NCI-H460 (cell line): ENCODE measurements at places on chromosomes 7 and 10. TPM values are rescaled to one million over a fixed set of nuclear protein-coding genes. Genes with fewer than 3 reads are reported as not detected.

SGPL1 gene
- 48.3 and 65.3 TPM in 2 replicates for total RNA-seq

ABCC2 gene
- total RNA-seq: 191 and 232 TPM in 2 replicates

DNA sequence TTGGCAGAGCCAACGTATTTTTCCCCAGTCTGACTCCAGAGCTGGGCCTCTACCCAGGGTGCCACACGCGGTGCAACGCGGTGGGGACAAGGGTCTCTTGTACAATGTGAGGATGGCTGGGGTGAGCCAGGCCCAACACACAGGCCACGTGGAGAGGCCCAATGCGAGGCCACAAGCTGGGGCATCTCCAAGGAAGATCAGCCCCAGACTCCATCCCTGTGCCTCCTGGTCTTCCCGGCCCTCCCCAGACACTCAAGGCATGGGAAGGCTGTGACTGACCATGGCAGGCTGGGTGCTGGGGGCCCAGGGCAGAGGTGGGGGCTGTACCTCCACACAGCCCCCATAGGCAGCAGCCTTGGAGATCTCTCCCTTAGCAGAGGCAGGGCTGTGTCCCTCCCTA is 135.3 kb upstream of the FAM20C start:
- DNase-seq: no peak

DNA sequence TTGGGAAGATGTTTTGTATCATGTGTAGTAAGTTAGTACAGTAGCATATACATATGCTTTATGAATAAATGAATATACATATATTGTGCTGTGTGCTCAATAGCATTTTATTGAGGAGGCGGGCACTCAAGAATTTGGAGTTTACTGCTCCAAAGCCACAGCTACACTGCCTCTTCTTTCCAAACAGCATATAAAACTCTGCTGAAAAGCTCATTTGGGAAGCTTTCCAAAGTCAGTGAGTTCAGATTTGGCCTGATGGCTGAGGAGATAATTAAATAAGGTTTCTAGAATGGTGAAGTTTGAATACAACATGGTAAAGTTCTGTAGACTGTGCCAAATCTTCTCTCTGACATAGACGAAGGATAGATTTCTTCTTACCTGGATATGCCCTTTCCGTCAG is 29.8 kb downstream of the CDK1 start:
- DNase-seq: no peak

DNA sequence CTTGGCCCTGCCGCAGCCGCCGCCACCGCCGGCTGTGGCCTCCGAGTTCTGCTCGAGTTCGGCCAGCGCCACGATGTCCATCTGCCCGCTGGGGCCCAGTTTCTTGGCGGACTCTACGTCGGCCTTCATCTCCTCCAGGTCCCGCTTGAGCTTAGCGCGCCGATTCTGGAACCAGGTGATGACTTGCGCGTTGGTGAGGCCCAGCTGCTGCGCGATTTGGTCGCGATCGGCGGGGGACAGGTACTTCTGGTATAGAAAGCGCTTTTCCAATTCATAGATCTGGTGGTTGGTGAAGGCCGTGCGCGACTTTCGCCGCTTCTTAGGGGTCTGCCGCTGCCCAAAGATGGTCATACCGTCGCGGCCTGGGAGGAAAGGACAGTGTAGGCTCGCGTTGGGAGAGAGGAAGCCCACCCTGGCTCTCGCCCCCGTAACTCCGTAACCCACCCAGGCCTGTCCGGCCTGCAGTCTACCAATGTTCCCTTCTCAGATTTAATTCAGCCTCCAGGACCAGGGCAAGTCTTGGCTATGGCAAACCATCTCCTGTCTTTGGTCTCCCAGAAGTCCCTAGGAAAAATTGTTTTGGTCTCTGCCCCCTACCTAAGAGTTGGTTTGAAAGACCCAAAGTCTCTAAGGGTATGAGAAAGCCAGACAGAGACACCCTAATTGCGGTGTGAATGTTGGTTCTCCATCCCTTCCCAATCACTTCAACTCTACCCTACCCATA is 1.7 kb downstream of the LBX1 start:
- DNase-seq: no peak

DNA sequence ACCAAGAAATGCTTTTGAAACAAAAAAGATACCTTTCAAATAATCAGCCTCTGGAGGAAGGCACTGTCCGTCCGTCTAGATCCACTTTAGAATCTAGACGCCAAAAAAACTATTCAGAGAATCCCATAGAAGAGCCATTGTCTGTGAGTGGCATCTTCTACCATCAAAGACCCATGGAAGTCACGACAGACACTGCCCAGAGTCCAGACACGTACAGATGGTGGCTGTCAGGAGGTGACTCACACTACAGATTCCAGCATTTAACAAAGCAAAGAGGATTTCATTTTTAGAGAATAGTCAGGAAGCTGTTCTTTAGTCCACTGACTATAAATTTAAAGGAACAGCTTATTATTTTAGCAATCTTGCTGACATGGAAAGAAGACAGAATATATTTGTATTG is 11.7 kb downstream of the C1QL3 start:
- DNase-seq: no peak

PLA2G12B gene
- not detected in 2 replicates for total RNA-seq

GRCh38 chr10:28293236-28294168 is 9.4 kb downstream of the MPP7 start:
- DNase-seq: no peak

FAM171A1 gene
- total RNA-seq: 7.9 and 8.3 TPM in 2 replicates

MUC12 gene
- total RNA-seq: 0.30 TPM in 1 of 2 replicates, not detected in the other

TAS2R4 gene
- total RNA-seq: 1.2 and 1.3 TPM in 2 replicates

DNA sequence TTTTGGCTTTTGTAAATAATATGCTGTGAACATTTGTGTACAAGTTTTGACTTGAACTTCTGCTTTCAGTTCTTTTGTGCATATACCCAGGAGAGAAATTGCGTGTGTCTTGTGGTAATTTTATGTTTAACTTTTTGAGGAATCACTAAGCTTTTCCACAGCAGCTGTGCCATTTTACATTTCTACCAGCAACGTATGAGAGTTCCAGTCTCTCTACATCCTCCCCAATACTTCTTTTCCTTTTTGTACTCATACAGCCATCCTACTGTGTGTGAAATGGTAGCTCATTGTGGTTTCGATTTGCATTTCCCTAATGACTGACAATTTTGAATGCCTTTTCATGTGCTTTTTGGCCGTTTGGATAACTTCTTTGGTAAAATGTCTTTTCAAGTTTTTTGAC is 66.3 kb upstream of the INHBA start:
- no peak for DNase-seq

DNA sequence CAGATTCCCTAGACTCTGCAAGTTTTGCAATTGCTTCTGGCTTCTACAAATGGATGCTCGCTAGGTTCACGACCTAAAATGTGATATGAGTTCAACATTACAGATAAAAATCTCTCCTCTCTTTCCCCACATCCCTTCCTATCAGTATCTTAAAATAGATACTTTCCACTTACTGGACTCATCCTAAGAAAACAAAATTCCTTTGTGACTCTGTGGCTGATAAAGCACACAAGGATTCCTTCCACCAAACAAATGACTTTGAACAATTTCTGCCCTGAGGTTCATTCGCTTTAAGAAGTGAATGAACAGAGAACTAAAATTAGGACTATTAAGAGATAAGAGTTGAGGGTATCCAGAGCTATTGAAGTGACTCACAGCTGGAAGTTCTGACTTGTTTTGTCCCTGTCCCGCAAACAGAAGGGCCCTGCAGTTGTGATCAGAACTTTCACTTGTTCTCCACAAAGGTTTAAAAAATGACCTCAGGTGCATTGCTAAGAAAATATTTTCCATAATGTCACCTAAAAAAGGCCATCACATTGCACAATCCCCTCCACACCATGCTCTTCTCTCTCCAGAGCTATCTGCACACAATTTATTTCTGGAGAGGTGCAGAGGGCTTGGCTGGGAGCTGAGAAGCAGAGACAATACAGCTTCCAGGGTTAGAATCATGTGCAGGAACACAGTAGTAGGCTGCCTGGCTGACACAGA is 96.1 kb downstream of the PIP4K2A start:
- no peak for DNase-seq

GRCh38 chr7:105885387-105886111 is 9.2 kb upstream of the ATXN7L1 start:
- DNase-seq: no peak

DNA sequence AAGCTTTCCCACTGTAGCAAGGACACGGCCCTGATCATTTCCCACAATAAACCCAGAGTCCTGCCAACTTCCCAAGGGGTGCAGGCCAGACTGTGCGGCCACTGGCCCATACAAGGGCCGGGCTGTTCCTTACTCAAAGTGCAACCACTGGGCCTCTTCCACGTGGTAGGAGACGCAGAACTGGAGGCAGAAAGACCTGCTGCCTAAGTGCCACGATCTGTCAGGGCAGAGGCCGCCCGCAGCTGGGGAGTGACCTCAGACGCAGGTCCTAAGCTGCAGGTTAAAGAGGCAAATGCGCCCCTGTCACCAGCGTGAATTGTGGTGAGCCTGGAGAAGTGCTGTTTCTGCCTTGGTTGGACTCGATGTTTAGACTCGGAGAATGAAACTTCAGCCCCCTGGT is 26.2 kb downstream of the GPER1 start:
- no peak for DNase-seq

GRCh38 chr10:28425422-28425821 is 107.5 kb upstream of the WAC start:
- no peak for DNase-seq

GRCh38 chr7:7897949-7898515 is 70.6 kb upstream of the GLCCI1 start:
- no peak for DNase-seq

DNA sequence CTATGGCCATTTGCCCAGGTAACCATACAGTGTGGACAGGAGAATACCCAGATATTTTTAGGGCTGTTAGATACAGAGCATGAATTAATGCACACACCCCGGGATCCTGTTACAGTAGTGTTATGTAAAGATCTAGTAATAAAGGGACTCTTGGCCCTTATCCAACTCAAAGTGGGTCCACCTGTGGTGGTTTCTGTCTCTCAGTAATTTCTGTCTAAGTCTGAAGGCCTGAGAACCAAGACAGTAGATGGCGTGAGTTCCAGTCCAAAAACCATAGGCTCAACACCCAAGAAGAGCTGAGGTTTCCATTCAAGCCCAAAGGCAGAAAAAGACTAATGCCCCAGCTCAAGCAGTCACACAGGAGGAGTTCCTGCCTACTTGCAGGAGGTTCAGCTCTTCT is 277.7 kb downstream of the ZEB1 start:
- DNase-seq: no peak

DNA sequence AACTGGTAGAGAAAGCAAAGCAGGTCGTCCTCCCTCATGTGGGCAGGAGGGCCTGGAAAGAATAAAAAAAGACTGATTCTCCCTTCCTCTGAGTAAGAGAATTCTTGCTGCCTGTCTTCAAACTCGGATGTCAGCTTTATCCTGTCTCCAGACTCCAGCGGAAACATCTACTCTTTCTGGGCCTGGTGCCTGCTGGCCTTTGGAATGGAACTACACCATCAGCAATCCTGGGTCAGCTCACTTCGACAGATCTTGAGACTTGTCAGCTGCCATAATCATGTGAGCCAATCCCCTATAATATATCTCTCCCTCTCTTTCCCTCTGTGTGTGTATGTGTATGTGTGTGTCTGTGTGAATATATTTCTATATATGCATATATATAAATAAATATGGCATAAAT is 411.0 kb upstream of the DPP6 start:
- DNase-seq: no peak

CCDC172 gene
- total RNA-seq: not detected in 2 replicates

GRCh38 chr10:75883081-75884072 is 452.0 kb downstream of the LRMDA start:
- no peak for DNase-seq

TLX1 gene
- total RNA-seq: not detected in 2 replicates

DNA sequence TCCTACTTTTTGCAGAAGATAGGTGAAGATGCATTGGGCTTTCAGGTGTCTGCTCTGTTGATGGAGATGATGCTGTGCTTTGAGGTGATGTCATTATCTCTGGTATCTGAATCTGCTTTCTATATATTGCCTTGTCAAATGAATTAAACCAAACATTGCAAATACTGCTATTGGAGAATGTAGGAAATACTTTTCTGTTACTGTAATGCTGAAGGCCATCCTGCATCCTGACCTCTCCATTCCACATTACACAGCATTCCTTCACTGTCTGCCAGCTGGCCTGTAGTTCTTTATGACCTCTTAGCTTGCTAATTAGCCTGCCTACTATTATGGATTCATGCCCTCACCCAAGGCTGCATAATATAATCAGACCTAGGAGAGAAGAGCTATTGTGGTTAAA is 73.2 kb downstream of the VCL start:
- DNase-seq: no peak

- no peak for DNase-seq
Measured at GRCh38 chr10:103627111-103627892, 133.8 kb downstream of the NEURL1 start.

- no peak for DNase-seq
Measured at GRCh38 chr10:42929993-42930392, 146.9 kb upstream of the RET start.

GSTO2 gene
- total RNA-seq: 75.4 and 86.5 TPM in 2 replicates

- DNase-seq: no peak
Measured at GRCh38 chr7:156823435-156823834, 69.5 kb downstream of the LMBR1 start.

EFCAB10 gene
- total RNA-seq: 2.9 and 3.6 TPM in 2 replicates

- DNase-seq: no peak
Measured at GRCh38 chr7:125727215-125727614, 797.6 kb upstream of the POT1 start.

- DNase-seq: no peak
Measured at GRCh38 chr7:148800677-148801076, 83.4 kb downstream of the EZH2 start.

GRCh38 chr7:101882005-101882421 is 64.6 kb downstream of the CUX1 start:
- peak; percentile 87 for DNase-seq

MRPL43 gene
- 72.4 and 78.9 TPM in 2 replicates for total RNA-seq

DNA sequence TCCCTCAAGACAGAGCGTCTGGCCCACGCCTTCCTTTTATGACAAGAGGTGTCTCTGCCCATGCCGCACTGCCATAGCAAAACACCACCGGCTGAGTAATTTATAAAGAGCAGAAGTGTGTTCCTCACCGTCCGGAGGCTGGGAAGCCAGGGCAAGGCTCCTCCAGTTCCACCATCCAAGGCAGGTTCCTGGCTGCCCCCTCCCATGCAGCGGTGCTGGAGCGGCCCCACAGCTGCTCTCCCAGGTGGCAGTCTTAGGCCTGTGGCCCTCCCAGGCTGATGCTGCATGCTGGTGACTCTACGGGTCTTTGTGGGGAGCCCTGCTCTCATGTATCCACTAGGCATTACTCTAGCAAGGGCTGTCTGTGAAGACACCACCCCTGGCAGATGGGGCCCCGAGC is 113.1 kb downstream of the TCERG1L start:
- DNase-seq: no peak

DLG5 gene
- total RNA-seq: 14.6 and 15.7 TPM in 2 replicates
